Cardiac fibroblast (primary cell): ENCODE measurements at places on chromosomes 6 and 20.

- peak; percentile 83 for DNase-seq
These were observed 108.4 kb upstream of the SIM1 start for GRCh38 chr6:100573166-100573565.

DNA sequence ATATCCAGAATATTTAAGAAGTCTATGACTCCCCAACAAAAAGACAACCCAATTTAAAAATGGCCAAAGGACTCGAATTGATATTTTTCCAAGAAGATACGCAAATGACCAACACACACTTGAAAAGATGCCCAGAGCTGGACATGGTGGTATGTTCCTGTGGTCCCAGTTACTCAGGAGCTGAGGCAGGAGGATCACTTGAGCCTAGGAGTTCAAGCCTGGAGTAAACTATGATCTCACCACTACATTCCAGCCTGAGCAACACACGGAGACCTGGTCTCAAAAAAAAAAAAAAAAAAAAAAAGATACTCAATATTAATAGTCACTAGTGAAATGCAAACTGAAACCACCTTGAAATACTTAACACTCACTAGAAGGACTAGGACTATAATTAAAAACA is 12.2 kb upstream of the ARMC2 start:
- peak; percentile 15 for DNase-seq

DNA sequence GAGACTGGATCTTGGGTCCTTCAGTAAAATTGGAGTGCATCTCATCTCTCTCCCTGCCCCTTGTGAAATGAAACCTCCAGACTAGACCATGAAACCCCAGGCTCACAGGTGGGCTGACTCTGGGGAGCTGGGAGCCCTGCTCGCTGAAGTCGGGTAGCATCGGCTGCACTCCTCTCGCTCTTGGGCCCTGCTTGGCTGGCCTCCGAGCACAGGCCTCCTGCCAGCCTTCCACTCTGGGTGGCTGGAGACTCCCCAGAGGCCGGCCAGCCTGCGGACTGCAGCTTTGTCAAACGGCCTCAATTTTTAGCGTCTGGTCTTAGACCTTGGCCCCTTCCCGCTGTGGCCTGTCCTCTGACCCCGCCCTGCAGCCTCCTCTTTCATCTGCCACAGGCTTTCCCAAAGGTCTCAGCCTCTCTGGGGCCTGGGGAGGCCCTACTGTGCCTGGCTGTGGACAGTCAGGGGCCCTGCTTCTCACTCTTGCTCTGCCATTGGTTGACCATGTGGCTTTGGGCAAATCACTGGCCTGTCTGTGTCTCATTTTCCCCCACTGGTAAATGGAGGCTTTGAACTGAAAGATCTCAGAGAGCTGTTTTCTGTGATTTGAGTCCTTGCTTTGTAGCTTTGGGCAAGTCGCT is 45.1 kb downstream of the SRC start:
- no peak for DNase-seq

GRCh38 chr6:16414205-16414604 is 175.8 kb downstream of the GMPR start:
- peak; percentile 38 for DNase-seq

DNA sequence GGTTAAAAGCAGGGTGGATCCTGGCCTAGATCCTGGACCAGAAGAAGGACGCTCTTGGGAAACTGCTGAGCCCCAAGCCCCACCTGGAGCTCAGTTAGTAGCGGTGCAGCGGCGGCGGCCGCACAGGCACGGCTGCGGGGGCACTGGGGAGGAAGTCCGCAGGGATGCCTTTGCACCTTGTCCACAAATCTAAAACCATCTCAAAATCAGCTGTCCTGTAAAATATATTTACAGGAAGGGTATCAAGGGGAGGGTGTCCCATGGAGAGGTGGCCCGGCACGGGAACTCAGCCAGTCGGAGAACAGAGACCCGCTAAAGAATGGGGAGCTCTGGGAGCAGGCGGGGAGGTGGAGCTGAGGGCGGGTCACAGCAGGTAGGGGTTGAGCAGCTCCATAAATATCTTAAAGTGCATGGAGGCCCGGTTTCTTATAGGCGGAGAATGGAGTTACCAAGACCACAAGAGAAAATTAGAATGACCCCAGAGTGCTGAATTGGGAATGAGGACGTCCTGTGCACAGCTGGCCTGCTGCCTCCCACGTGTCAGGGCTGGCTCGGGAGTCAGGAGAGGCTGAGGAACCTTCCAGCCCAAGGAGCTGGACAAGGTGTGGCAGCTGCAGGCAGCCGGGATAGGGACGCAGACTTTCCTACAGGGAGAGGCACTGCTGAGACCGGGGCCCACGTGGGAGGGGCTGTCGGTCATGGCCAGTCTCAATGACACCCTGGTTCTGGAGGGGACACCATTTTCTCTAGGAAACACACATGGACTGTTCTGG is 8.0 kb downstream of the MTG2 start:
- no peak for DNase-seq

GRCh38 chr6:11217360-11218101 is 14.9 kb downstream of the NEDD9 start:
- peak; percentile 20 for DNase-seq

GRCh38 chr6:8481727-8482126 is 46.4 kb upstream of the SLC35B3 start:
- peak; percentile 5 for DNase-seq

DNA sequence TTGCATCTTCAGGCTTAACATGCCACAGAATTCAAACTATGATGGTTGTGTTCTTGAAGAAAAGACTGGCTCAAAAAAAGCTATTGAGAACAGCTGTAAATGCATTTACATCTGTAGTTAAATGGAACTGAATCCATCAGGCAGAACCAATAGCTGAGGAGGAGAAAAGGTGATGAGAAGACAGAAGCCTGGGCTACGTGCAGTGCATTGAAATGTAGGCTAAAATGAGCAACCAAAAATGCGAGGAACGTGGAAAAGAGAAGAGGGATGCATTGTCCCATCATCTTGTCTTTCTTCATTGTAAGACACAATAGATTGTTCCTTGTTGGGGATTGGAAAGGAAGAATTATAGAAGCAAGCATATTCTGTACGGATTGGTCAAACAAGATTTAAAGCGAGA is 13.8 kb upstream of the HDDC2 start:
- DNase-seq, result no peak

DNA sequence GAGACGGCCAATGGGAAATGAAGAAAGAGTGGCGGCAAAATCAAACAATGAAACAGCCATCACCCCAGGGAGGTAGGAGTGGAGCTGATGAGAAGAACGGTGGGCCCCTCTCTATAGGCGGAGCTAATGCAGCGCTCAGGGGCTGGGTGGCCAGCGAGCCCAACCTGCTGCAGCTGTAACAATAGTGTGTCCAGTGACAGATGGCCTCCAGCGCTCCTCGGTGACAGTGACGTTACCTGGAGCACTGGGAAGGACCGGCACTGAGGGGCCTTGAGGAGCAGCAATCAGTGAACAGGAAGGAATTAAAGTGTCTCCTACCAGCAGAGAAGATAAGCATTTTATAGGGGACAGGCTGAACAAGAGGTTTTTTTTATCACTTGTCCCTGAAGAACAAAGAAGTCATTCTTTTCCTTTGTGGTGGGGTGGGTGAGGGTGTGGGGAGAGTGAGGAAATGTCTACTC is 81.6 kb downstream of the FOXA2 start:
- no peak for DNase-seq
